Right ventricle myocardium inferior (tissue), 1 donor: ENCODE measurements at places on chromosomes 7 and 10. TPM values are rescaled to one million over a fixed set of nuclear protein-coding genes. Genes with fewer than 3 reads are reported as not detected.

- no peak for DNase-seq
These were observed 57.8 kb downstream of the ZRANB1 start for GRCh38 chr10:124999433-125000365.

- DNase-seq, result no peak
These were observed 130.9 kb downstream of the CACNA2D1 start for GRCh38 chr7:82312646-82313045.

GRCh38 chr7:102832674-102833073 lies 80.1 kb upstream of the LRRC17 start:
- DNase-seq, result no peak

DNA sequence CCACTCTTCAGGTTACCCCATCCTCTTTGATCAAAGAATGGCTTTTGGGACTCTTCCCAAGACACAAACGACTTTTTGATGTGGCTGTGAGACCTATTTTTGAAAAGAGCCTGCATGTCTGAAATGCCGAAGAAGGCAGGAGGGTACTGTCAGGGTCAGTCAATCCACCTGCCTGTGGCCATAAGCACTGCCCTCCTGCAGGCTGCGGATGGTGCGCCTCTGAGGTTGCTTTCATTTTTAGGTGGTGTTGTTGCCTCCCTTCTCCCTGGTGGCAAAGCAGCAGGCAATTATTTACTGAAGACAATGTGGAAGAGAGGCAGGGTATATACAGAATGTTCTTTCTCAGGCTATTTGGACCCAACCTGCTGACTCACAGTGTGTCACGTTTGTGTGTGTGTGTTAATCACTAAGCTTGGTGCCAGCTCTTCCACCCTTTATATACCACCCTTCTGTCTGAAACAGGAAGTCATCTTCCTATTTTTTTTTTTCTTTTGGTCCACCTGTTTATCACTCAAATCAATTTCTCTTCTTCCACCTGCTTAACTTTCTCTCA lies 1421.2 kb upstream of the CELF2 start:
- DNase-seq, result no peak

DNA sequence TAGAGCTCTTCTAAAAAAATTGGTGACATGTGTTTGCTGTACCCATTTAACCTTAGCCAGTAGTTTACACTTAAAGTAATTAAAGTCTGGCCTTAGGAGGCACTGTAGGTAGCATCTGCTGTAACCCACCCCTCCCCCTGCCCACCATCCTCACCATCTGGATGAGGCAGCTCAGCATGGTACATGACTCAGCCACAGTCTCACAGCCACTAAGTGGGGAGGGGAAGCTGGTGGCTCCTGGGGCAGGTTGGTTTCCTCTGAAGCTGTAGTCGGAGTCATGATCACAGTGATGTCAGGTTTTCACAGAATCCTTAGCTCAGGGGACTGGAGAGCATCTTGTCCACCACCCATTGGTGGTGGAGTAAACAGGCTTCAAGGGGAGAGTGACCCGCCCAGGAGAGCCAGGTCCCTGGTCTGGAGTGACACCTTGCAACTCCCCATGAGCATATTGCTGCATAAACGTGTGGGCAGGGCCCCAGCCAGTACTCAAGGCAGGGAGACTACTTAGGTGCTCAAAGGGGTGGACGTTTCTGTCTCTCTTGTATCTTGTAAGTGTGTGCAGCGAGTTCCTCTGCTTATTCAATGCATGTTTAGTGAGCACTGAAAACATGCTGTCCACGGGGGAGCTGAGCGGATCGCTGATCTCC lies 125.9 kb downstream of the GRK5 start:
- peak; percentile 62 for DNase-seq

- DNase-seq, result no peak
These were observed 16.0 kb upstream of the SLC29A3 start for GRCh38 chr10:71302874-71303568.

DNA sequence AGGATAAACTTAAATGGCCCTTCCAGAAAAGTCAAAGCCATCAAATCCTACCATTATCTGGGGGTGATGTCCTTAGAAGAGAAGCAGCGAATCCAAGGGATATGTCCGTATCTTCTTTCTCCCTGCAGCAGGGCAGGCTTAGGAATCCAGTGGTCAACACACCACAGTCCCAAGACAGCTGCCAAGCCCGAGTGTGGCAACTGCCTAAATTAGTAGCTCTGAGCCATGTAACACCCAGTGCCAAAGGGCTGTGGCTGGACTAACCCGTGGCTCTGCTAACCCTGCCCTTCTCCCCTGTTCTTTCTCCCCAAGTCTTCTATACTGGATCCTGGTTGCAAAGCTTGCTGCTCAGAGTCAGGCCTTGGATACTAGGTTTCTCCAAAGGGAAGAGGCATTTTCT lies 74.8 kb downstream of the CDK1 start:
- no peak for DNase-seq

DNA sequence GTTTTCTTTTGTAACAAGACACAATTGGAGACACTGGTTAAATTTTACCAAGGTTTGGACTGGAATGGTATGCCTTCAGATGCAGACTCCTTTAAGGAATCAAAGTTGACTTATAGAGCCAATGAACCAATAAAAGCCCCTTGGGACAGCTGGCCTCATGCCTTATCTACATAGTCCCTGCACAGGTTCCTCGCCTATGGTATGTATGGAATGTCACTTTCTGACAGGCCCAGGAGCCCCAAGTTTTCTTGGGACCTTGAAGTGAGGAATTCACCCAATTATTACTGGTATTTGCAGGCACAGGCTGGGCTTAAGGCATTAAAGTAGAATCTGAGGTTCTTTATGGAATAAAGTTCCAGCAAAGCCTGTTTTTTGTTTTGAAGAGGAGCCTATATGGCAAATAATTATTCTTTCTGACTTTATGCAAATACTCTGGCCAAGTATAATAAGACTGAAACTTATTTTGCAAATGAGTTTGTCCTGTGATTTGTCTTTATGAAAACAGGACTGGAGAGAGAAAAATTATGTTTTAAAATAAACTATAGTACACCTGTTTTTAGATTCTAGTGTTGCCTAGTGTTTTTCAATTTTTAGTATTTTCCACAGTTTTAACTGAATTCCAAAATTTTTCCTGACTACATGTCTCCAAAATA lies 24.1 kb upstream of the DNMBP start:
- no peak for DNase-seq

DNA sequence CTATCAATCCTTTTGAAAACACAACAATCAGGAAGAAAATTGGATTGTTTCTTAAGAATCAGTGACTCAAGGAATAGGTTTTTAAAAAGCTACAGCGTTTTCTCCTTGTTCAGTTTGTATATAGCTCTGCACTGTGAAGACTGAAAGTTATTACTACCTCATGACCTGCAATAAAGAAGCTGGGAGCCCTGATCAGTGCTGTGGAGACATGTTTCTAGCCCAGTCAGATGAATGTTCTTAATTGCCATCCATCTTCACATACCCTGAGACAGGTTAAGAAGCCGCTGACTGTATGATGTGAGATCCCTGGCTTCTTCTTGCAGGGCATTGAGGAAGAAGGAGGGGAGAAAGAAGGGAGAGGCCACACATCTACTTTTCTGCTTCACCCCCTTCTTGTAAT lies 58.0 kb upstream of the VWC2 start:
- DNase-seq, result no peak

DNA sequence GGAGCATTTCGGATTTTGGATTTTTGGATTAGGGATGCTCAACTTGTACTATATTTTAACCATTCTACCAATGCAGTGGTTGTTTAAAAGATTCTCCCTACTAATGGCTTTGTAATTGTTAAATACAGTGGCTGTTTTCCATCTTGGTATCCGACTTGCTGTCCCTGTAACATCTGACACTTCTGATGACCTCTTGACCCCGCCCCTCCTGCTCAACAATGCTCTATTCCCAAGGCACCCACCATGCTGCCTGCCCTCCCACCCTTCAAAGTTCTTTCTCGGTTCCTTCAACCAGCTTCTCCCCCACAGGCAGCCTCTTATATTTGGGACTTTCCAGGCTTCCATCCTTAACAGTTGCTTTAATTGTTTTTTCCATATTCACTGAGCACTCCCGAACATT lies 2.0 kb downstream of the PRTFDC1 start:
- no peak for DNase-seq

DNA sequence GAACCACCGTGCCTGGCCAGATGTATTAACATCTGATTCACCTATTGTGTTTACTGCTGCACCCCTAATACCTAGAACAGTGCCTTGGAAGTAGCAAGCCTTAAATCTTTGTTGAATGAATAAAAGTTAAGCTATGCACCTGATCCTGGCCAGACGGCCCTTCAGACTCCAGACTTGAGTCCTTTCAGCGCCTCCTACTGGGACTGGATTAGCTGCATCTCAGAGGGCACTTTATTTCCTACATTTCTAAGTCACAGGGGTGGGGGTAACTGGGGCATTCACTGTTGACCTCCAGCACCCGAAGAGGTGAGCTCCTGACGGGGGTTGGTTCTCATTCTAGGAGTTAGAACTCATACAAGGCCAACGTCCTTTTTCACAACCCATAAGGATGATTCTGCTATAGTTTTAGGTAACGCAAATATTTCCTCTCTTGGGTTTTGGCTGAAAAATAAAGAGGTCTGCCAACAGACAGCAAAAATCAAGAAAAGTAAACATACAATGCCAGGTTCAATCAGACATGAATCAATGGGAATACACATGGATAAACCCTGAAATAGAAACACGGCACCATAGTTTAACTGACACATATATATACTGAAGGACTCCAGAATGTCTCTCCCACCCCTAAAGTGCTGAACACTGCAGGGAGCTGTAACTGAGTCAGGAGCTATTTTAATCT lies 48.0 kb upstream of the DLG5 start:
- no peak for DNase-seq

DNA sequence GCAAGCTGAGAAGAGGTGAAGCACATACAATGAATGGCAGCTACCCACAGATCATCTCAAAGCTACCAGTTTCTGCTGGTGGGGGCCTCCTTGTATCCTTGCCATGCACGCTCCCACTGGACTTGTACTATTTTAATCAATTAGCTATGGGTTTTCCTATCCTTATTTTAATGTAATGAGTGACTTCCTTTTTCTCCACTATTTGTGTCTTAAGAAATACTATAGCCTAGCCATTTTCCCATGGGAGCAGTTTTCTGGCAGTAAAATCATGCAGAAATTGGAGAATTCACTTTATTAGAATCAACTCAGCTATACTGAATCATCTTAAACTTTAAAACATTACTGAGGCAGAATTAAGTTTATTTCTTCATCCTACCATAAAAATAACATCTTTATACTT lies 73.5 kb downstream of the CTNNA3 start:
- no peak for DNase-seq

DNA sequence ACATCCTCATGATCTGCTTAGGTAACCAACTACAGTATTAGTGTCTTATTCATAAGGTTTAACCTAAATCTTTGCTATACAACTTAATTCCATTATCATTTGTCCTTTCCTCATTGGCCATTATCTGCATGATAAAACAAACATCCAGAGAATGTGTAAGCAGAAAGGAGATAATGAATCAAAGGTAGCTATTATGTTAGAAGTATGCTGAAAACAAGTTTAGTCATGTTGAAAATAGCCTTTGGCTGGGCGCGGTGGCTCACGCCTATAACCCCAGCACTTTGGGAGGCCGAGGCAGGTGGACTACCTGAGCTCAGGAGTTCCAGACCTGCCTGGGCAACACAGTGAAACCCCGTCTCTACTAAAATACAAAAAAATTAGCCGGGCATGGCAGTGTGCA lies 78.2 kb downstream of the NT5C2 start:
- no peak for DNase-seq

- DNase-seq, result no peak
These were observed 205.2 kb downstream of the GLRX3 start for GRCh38 chr10:130341356-130341755.

GRCh38 chr10:126334272-126334671 lies 54.0 kb downstream of the ADAM12 start:
- DNase-seq, result no peak

DNA sequence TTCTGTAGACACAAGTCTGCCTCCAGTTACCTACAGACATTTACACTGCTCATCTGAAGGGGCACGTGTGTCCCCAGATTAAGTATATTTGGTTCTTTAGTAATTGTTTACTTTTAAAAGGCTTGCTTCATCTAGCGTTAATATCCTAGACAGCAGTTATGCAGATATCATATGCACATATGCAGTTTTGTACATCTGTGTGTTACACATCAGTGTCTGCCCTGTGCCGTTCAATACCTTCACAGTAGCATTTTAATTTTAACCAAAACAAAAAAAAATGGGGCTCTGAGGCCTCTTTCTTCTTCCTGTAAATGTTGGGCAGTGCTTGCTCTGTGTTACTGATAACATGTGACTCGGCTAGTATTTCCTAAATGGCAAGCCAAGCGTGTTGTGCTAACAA lies 331.4 kb upstream of the MGMT start:
- no peak for DNase-seq

DNA sequence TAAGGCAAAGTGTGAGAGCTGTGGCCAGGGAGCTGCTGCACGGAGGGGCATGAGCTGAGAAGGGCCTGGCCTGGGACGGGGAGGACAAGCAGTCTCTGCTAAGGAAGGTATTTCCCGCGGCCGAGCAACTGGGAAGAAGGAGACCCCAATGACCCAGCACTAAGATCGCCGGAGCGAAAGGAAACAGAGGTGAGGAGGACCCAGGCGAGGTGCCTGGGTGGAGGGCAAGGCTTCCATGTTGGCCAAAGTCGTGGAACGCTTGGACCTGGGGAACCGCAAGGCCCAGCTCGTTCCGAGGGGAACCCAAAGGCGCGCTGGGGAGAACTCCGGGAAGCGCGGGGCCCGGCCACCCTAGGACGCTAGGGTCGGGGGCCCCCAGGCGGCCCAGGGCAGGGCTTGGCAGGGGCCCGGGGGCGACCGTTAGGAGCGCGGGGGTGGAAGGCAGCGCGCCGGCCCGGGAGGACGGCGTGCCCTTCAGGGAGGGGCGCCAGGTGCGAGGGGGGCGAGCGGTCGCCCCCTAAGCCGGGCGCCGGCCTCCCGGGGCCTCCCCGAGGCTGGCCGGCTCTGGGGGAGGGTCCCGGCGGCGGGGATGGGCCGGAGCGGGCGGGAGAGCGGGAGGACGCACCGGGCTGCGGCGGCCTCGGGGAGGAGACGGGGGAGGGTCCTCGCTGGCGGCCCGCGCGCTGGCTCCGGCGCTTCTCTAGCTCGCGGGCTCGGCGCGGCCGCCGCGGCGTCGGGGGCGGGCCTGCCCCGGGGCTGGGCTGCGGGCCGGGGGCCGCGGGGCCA lies 545 bp downstream of the GIGYF1 start:
- DNase-seq, result no peak

Gene TEX47
- not detected for total RNA-seq

Gene TMEM229A
- not detected for total RNA-seq

Gene TMEM184A
- 0.32 TPM for total RNA-seq

Gene GIMAP7
- total RNA-seq, result 21.4 TPM

Gene SKIDA1
- 2.6 TPM for total RNA-seq

Gene GNGT1
- total RNA-seq, result not detected

Gene ACBD7
- total RNA-seq, result not detected
